Stimulated activated CD4-positive, alpha-beta T cell treated with anti-CD3 and anti-CD28 coated beads, Interleukin-15, amount 100 ng/mL, for 48 hours (primary cell): ENCODE measurements at places on chromosomes 4 and X.

DNA sequence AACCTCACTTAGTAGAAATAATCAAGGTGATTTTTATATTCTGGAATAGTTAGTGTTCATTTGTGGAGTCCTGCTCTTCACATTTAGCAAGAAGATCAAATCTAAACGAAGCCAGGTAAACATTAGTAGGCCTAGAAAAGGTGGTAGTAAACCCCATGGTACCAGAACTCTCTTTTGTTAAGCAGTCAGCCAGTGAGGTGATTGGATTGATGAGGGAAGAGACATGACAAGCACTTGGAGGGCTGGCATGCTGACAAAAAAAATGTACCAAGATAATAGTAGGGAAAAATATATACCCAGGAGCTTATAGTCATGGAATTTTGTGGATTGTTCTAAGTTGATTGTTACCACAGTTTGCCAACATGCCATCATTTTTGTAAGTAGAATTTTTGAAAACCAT is 163.8 kb downstream of the BANK1 start:
- DNase-seq = no peak

GRCh38 chr4:103443324-103443723 is 245.2 kb upstream of the CENPE start:
- no peak for DNase-seq

GRCh38 chr4:6405397-6405706 is 67.1 kb downstream of the PPP2R2C start:
- no peak for DNase-seq

DNA sequence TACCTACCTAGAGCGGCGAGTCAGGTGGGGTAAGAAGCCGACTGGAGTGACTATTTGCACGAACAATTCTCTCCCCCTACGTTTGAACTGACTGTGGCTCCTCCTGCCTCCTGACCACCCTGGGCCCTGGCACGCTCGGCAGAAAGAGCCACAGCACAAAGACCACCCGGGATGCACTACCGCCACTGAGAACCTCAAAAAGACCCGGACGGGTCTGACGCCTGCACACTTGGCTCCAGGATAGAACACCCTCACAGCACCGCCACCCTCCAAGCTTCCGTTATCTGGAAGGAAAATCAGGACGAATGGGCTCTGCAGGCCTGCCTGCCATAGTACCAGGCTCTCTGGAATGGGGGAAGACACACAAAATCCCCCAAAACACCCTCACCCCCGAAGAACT is 2.2 kb downstream of the LRPAP1 start:
- DNase-seq = no peak

DNA sequence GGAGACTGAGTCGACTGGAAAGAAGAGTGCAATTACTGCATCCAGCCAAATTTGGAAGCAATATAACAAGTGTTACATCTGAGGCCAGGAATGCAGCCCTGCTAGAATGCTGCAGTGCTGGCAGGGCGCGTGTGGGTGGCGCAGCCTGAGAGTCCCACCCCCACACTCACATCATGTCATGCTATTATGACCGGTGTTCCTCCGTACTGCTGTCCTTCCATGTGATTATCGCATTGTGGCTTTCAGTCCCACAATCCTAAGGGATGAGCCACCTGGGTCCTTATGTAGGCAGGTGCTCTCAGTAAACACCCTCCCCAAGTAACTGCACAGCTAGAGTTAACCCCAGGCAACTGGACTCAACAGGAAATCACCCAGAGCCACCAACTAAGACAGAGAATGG is 122.6 kb upstream of the CPEB2 start:
- no peak for DNase-seq

- no peak for DNase-seq
Measured at GRCh38 chrX:105658136-105658535, 164.2 kb upstream of the NRK start.

- DNase-seq = no peak
Measured at GRCh38 chr4:13285336-13285735, 198.8 kb downstream of the RAB28 start.

DNA sequence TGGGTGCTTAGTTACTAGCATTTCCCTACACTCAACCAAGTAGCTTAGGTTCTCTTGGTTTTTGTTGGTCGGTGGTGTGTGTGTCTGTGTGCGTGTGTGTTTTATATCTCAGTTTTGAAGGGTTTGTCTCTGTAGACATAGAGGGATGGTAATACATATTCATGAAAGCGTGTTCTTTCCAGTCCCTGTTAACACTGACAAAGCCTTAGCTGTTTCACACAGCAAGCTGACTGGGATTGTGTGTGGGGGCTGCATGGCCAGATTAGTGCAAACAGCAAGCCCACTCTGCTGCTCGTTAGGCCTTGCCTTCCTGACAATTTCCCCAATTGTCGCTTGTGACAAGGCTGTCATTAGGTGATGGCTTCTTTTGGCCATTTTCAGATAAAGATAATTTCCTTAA is 43.9 kb downstream of the ALPK1 start:
- no peak for DNase-seq

GRCh38 chrX:69139516-69139915 is 25.7 kb downstream of the PJA1 start:
- no peak for DNase-seq

DNA sequence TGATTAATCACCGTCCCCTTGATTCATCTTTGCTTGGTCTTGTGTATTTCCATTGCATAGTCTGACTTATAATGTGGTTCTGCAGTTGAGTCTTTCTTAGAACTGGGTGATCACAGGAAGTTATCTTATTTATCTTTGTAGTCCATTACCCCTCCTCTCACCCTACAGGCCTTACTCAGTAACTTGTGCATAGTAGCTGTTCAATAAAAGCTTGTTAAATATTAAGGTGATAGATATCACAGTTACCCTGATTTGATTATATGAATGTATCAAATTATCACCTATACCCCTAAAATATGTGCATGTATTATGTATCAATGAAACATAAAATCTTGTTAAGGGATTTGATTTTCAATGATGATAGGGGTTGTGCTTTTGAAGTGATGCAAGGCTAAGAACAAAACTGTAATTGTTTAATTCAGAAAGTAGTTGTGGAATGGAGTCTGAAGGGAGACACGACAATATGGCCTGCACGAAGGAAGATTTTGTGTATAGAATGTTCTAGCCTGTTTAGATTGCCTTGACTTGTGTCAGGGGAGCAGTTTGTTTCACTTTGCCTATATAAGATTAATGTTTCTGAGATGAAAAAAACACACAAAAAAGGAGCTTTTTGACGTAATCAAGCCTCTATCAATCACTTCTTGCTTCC is 132.4 kb upstream of the LIMCH1 start:
- DNase-seq = no peak

DNA sequence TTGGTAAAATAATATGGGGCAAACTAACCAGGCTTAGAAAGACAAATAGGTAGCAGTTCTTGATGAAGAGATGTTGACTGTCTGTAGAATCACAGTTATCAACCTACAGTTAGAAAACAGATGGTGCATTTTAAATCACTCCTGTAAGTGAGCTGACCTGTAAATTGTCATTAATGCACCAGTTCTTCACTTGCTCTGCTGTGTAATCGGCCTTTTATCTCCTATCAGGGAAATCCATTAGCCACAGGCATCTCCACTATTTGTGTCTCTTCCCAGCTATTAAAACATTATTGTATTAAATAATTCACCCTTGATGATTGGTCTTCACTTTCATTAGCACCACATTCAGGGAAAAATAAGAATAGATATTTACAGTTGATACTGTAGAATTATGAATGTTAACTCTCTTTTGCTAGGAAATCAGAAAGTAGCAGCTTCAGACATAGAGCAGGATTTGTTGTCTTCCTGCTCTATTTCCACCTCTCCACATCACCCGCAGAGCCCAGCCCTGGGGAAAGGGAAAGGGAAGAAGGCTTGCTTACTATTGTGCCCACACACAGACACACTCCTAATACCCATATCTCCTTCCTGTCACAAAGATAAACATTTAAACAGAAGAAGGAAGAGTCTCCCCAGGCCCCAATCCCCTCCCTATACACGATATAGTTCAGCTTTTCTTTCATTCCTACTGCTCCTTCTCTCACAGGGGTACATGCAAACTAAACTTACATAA is 97.1 kb downstream of the REELD1 start:
- no peak for DNase-seq
